ENCODE measurements at places on chromosomes 5 and 9. TPM values are rescaled to one million over a fixed set of nuclear protein-coding genes. Genes with fewer than 3 reads are reported as not detected.

The HTR4 gene
- total RNA-seq = not detected

The FTMT gene
- not detected for total RNA-seq

The PCDHA9 gene
- not detected for total RNA-seq

The FNBP1 gene
- total RNA-seq = 39.3 TPM

The TTC16 gene
- total RNA-seq = not detected

The FAXDC2 gene
- 5.0 TPM for total RNA-seq

DNA sequence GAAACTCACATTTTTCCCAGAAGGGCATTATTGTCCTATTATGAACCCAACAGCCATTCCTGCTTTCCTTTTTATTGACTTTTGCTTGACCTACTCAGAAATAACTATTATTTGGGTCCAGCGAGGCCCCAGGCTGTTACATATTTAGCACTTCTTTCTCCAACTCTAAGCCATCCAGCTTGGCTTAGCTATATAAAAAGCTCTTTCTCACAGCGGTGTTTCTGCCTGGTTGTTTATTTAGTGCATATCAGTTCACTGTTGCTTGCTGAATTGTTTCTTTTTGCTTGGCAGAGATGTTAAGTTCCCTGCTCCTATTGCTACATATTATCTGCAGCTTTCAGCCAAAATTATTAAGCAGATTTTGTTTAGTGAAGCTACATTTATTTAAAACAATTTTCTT is 1156.8 kb upstream of the SEMA6A start:
- DNase-seq = no peak

DNA sequence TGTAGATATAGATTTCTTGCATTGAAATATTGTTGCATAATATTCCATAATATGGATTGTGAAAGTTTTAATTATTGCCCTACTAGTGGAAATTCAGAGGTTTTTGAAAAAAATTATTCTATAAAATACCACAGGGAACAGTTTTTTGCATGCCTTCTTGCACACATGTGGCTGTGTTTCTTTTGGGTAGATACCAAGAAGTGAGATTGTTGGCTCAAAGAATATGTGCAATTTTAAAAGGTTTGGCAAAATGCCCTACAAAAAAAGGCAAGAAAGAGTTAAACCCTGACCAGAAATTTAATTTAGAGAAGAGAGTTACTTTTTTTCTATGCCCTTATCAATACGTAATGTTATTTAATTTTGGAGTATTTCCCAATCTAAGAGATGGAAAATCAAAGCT is 270.8 kb upstream of the DAPK1 start:
- DNase-seq = no peak

DNA sequence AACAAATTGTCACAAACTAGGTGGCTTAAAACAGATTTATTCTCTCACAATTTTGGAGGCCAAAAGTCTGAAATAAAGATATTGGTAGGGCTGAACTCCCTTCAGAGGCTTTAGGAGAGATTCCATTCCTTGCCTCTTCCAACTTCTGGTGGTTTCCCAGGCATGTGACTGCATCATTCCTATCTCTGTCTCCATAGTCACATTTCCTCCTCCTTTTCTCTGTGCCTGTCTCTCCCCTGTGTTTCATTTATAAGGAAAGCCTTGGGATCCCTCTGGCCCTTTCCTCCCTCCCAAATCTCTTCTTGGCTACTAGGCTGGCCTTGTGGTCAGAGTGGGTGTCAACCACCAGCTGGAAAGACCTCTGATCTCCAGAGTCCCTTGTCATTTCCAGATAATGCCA is 78.2 kb downstream of the SNX18 start:
- no peak for DNase-seq

GRCh38 chr9:5626727-5627634 is 1.9 kb upstream of the RIC1 start:
- DNase-seq = peak; percentile 35

GRCh38 chr9:132049323-132049882 is 30.3 kb downstream of the MED27 start:
- DNase-seq = no peak

DNA sequence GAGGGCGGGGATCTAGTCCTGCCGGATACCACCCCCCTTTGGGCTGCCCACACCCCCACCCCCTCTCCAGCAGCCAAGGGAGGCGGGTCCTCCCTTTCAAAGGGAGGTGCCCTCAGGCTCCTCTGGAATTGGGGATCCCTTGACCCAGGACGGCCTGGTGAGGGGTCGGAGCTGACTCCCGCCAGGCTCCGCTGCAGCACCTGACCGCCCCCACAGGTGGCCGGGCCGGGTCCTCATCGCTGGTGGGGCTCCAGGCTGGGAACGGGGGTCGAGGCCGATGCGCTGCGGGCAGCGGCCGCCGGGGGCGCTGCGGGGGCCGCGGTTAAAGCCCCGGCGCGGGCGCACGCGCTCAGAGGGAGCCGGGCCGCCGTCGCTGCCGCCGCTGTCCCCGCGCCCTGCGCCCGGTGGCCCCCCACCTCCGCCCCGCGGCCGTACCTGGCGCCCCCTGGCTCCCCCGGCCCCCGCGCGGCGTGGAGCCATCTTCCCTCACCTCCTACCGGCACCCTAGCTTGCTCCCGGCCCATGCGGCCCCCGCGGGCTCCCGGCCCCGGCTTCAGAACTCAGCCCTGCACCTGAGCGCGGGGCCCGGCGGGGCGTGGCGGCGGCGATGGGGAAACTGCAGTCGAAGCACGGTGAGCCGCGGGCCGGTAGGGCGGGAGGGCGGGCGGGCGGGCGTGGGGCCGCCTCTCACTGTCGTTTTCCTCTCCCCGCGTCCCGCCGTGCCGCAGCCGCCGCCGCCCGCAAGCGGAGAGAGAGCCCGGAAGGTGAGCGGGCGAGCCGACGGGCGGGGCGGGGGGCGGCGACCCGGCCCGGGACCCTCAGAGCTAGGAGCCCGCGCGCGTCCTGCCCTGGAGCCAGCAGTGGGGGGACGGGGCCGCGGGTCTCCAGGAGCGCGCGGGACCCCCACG is at the start of gene NKD2:
Gene NKD2, plus strand, starts transcription at position 352 of the 908 bp plus-strand sequence. Its CDS starts 256 bp downstream, at position 608.
- DNase-seq = no peak

- DNase-seq = no peak
These were observed 287.8 kb downstream of the TLR4 start for GRCh38 chr9:117992006-117992405.
